NCI-H1092 (cell line): ENCODE measurements at places on chromosomes 4 and X.
A peak's percentile ranks its signal among the peaks of the same experiment; 100 is the strongest.

GRCh38 chrX:18701621-18702361 lies 5.7 kb upstream of the PPEF1 start:
- DNase-seq: no peak

DNA sequence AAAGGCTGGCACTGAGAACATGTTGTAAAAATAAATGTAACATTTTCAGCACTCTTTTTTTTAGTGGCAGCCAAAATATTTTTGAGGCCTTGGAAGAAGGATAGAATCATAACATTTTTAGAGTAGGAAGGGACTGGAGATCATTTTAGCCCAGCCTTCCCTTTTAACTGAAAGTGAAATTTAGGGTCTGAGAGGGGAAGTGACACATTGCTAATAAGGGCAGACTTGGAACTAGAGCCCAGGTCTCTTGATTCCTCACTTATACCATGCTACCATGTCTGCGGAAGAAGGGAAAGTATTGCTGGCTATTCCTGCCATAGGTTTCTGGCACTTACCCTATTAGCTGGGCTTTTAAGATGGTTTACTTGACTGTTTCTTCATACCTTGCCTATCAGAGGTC lies 4.8 kb downstream of the WDR44 start:
- DNase-seq: no peak

GRCh38 chr4:7770224-7771050 lies 169.2 kb downstream of the AFAP1 start:
- DNase-seq: no peak

GRCh38 chr4:80918004-80918403 lies 112.5 kb upstream of the BMP3 start:
- no peak for DNase-seq

GRCh38 chr4:182604953-182605352 lies 312.2 kb downstream of the DCTD start:
- DNase-seq: no peak

DNA sequence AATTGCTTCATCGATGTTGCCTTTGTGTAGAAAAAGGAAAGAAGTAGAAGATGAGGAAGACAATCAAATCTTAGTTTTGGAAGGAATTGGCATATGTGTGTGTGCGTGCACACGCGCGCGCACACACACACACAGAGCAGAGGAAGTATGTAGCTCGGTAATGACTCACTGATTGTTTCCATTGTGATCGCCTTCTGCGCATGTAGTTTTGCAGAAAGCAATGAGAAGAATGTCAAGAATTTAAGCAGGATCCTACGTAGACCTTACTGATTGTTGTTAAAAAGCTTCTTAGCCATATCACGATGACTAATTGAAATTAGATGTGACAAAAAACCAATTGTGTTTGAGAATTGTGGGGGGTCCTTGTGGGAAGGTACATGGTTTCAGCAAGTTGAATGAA lies 12.8 kb upstream of the LIMCH1 start:
- no peak for DNase-seq

DNA sequence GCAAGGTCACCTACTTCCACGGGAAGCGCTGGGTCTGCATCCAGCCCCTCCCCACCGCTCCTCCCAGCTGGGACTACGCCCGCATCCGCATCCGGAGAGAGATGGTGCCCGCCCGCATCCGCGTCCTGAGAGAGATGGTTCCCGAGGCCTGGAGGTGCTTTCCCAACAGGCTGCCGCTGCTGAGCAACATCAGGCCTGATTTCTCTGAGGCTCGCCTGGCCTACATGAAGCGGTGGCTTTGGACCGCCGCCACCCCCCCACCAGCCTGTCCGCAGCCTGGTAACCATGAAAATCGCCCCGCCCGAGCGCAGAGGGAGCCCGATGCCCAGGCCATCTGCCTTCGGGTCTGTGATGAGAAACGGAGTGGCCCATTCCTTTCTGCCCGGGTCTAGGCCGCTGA lies 18.1 kb downstream of the CLTRN start:
- DNase-seq: no peak

- DNase-seq: no peak
Measured at GRCh38 chr4:143728166-143728565, 27.7 kb upstream of the FREM3 start.

DNA sequence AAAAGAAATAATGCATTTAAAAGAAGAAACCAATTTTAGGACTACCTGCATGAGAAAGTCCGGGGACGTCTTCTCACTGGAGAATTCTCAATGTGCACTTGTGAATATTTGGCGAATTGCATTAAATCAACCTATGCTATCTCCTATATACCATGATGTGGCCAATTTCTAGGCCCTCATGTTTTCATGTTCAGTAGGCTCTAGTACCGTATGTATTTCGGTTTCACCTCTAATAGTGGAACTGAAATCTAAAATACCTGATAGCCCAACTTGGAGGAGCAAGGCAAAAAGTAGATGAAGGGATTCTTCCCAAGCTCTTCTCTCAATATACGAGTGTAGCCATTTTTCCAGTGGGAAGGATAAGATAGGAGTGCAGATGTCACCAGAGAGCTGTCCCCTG lies 11.4 kb upstream of the FGF2 start:
- no peak for DNase-seq

DNA sequence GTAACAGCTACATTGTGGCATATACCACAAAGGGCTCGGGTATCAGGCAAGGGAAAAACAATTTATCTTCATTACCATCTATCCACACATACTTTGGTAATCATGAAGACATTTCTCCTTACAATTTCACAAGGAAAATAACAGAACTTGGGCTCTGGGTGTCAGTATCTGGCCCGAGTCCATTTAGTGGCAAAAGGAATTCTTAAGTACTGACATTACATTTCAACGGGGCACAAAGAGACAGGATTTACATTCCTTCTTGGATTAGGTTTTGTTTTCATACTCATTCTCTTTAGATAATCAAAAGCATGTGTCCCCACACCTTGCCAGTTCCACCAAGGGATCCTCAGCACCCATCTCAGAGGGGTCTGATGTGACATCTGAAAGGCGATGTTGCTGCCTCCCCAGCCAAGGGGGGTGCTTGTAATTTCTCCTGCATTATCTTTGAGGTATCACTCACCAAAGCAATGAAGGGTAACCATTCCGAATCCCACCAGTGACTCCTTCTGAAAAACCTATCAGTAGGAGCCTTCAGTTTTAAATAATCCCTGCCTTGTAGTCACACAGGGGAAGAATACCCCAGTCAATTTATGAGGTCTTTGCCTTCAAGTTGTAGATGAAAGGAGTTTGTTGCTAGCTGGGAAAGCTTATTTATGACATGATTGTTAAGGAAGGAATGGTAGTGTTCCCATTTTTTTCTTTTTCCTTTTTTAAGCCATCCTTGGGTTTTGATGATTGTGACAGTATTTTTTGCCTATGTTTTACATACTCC lies 118.6 kb downstream of the PALLD start:
- DNase-seq: no peak

DNA sequence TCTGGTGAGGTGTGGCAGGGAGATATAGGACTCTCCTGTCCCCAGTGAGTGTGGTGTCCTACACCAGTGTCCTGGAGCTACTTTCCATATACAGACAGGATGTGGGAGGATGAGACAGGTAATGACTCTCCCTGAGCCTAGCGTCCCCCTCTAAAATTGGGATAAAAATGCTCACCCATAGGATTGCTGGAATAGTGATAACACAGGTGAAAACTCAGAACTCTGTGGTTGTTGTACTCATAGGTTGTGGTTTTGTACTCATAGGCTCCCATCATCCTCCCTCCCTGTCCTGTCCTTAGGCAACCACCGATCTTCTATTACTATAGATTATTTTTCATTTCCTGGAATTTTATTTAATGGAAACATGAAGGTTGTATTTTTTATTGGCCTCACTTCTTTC lies 60.7 kb upstream of the NXF3 start:
- DNase-seq: no peak

DNA sequence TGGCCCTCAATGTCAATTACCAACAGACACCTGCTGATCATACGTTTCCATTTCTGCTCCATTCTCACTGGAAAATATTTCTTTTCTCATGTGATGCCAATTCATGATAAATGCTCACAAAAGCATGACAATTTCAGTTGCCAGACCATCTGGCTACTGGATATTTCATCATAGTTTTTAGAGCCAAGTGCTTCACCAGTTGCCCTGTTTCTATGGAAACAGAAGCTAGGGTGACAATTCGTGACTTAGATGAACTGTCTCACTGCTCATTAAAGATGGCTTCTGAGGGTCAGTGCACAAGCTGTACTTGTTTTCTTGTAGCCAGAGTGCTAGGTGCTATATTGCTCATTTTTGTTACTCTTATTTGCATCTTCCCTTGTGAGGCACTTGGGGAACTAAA lies 184.9 kb downstream of the COMMD8 start:
- peak; percentile 2 for DNase-seq

GRCh38 chrX:3295731-3296130 lies 50.7 kb downstream of the MXRA5 start:
- DNase-seq: no peak

GRCh38 chr4:5640096-5640495 lies 68.3 kb downstream of the EVC2 start:
- DNase-seq: no peak

DNA sequence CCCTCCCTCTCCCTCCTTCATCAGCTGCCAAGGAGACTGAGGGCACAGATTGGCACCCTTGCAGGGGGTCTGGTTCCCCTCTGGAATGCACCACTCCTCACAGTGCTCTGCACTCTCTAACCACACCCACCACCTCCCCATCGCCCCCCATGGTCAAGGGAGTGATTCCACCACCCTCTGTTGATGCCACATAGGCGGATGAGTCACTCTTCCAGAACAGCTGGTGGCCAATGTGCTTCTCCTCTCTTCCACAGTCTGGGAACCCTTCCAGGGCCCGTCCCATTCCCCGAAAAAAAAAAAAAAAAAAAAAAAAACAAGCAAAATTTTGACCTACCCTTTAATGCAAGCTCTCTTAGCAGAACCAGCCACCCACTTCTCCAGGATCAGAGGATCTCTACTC lies 341.3 kb upstream of the KLF3 start:
- no peak for DNase-seq

DNA sequence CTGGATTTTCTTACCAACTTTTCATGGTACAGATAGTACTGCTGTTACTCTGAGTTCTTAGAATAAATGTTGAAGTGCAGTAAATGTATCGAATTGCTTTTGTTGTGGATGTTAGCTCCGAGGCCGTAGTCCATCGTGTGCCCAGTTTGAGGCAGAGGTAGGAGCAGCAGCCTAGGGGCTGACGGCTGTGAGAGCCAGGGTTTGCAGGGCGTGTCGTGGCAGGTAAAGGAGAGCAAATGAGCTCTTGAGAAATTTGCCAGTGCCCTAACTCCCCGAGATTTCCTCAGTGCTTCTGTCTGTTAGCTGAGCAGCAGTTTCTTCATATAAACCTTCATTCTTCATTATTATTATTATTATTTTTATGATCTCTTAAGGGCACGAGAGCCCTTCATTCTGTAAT lies 21.6 kb downstream of the PRIMPOL start:
- no peak for DNase-seq

DNA sequence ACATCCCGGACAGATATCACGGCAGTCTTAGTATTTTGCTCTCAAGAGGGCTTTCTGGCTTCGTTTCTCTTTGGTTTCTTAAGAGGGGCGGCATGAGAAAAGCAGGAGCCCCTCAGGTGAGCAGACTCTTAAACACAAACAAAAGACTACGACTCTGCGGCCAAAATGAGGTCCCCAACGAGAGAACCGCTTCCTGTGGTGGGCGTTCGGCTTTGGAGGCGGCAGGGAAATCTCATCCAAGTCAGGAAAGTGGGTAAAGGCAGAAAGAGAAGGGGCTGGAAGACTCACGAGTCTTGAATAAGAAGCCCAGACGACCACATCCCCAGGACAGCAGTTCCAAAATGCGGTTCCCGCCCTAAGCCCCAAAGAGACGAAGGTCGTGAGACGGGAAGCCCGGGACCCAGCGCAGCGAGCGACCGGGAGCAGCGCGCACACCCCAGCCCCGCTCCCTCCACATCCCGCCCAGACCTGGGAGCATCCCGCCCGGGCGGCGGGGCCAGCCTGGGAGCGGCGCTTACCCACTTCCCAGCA lies 409 bp downstream of the UGDH start:
- DNase-seq: peak; percentile 26

GRCh38 chrX:19791562-19791961 lies 95.8 kb downstream of the SH3KBP1 start:
- no peak for DNase-seq

DNA sequence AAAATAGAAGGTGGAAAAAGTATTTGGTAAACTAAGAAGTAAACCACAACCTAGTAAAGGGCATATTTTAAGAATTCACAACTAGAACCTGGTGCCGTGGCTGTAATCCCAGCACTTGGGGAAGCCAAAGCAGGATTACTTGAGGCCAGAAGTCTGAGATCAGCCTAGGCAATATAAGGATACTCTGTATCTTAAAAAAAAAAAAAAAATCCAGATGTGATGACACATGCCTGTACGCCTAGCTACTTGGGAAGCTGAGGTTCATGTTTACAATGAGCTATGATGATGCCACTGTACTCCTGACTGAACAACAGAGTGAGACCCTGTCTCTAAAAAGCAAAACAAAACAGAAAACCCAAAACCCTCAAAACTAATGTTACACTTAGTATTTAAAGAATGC lies 294.9 kb upstream of the ZCCHC13 start:
- DNase-seq: no peak

GRCh38 chrX:103734125-103734760 lies 23.5 kb downstream of the TMEM31 start:
- DNase-seq: no peak
